ENCODE measurements at places on chromosomes 2 and 18.

DNA sequence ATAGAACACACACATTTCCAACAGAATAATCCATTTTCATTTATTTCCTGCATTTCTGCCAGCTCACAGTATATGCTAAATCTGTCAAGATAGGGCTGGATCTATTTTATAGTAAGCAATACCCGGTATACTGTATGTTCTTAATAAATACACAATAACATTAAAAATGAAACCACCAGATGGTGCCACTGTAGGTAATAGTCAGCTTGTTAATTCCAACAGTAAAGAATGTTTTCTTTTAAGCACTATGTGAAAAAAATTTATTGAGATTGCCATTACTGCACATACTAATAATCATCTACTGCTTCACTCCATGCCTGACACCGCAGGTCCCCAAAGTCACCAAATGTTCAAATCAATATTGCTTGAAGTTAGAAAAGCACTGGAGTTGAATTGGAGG lies 131.5 kb upstream of the PGAP1 start:
- no peak for DNase-seq

GRCh38 chr2:159608723-159609308 lies 7.5 kb downstream of the BAZ2B start:
- no peak for DNase-seq

DNA sequence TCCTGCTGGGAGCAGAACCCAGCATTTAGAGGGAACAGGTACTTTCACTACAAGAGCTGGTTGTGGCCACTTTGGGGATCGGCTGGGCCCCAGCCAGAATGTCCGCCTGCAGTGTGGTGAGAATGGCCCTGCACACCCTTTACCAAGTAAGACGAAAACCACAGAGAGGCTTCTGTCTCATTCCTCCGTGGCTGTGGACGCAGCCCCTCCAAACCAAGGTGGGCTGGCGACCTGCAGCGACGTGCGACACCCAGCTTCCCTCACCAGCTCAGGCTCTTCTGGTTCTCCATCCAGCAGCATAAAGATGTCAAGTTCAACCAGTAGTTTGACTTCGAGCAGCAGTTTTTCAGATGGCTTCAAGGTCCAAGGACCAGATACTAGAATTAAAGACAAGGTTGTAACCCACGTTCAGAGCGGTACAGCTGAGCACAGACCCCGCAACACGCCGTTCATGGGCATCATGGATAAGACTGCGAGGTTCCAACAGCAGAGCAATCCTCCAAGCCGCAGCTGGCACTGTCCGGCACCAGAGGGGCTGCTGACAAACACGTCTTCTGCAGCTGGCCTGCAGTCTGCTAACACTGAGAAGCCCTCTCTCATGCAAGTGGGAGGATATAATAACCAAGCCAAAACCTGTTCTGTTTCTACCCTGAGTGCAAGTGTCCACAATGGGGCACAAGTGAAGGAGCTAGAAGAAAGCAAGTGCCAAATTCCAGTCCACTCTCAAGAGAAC lies 56.2 kb downstream of the WDSUB1 start:
- DNase-seq, result no peak

DNA sequence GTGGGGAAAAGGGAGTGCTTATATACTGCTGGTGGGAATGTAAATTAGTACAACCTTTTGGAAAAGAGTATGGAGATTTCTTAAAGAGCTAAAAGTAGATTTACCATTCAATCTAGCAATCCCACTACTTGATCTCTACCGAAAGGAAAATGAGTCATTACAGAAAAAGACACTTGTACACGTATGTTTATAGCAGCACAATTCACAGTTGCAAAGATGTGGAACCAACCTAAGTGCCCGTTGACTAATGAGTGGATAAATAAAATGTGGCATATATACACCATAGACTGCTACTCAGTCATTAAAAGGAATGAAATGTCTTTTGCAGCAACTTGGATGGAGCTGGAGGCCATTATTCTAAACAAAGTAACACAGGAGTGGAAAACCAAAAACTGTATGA lies 29.5 kb downstream of the FLACC1 start:
- no peak for DNase-seq

DNA sequence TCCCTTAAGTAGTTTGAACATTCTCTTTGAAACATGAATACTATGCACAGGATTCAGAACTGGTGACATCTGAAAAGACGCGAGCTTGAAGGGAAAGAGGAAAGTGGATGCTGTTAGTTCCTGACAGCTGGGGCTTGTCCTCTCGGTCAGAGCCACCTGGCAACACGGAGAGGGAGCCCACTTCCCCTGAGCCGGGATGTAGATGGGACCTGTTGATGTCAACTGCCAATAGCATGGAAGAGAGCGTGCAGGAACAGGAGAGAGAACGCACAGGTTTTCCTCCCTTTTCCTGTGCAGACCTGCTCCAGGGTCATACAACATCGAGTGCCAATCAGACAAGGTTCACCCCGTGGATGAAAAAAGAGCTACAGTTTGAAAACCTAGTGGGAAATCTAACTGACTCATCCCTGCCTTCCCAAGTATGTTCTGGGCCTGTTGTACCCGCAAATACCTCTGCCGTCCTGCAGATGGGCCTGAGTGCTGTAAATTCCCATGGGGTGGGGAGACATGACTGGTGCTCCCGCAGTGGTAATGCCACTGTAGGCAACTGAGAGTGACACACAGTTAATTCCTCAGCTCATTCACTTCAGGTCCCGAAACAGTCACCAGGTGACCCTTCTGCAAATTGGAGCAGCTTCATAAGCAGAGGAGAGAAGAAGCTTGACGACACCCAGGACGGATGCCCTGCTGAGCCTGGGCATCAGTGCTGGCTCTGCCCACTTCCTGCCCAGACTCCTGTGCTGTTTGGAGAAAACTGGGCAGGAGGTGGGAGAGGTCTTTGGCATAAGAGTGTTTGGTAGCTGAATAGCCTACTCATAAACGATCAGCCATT lies 13.9 kb upstream of the MBP start:
- DNase-seq, result no peak

DNA sequence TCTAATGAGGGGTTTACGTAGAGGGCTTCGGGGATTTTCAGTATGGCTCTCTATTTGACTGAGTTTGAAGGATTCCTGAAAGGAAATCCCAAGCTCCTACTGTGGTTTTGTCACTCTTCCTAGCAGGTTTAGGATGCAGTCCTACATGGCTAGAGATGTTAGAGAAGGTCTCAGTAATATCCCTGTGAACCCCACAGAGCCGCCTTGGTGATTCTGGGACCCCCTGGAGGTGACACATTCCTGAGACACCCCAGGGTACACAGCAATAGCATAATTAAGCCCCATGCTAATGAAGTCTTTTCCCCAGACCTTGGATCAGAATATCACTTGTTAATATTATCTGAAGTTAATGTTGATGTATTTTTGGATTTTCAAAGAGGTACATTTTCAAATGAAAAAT lies 103.8 kb downstream of the SNTG2 start:
- DNase-seq, result no peak

GRCh38 chr2:152583512-152584229 lies 133.6 kb downstream of the PRPF40A start:
- peak; percentile 75 for DNase-seq

GRCh38 chr2:217520356-217521010 lies 482.3 kb downstream of the TNS1 start:
- DNase-seq, result no peak

- DNase-seq, result no peak
Measured at GRCh38 chr18:32167980-32168730, 21.7 kb upstream of the MEP1B start.

DNA sequence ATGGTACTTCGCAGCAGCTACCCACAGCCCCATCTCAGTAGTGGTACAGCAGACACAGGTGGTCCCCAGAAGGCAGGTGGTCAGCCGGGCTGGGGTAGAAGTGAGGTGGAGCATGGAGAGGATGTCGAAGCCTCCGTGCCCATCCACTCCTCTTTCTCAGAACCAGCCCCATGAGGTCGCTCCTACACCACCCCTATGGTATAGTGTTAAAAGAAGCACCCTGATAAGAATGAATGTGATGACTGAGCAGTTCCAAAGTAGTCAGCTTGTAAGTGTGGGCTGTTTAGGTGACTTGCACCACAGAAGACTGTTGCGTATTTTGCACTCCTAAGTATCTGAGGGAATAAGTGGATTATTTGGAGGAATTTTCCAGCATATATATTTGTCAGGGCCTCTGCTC lies 111.3 kb downstream of the WDSUB1 start:
- DNase-seq, result no peak

DNA sequence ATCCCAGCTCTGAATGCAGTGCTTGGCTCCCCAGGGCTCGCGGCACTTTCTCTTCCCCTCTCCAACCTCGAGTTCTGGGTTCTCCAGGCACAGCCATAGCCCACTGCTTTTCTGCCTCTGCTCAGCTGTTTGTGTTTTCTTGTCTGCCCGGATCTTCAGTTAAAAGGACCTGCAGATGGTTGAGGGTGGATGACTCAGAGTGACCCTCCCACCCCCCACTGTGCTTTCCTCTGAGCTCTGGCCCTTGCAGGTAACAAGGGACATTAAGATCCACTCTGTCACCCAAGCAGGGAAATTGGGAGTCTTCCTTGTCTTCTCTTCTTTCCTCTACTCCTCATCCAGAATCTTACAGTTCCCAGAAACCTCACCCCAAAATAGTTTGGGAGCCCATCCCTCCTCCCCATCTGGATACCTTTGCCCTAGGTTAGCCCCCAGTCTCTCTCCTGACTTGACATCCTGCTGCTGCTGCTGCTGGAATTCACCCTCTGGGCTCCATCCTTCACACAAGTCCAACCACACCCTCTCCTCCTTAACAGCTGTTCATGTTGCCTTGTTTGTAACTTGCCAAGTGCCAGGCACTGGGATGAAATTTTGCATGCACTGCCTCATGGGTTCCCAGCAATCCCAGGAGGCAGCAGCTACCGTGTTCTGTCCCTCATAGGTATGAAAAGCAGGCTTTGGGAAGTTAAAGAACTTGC lies 157.9 kb upstream of the TTC39C start:
- no peak for DNase-seq

DNA sequence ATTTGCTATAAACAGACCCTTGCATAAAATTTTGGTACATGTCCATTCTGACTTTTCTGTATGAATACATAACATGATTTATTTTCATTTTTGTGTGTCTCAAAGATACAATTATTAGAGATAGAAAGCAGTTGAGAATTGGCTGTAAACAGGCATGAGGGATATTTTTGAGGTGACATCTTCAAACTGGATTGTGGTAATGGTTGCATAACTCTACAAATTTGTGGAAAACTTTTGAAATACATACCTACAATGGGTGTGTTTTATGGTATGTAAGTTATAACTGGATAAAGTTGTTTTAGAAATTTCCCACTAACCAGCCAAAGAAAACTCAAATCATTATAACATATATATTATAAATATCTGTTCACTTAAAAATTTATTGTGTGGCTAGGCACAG lies 39.6 kb downstream of the GREB1L start:
- DNase-seq, result no peak

GRCh38 chr2:168848225-168848624 lies 42.0 kb downstream of the SPC25 start:
- no peak for DNase-seq

DNA sequence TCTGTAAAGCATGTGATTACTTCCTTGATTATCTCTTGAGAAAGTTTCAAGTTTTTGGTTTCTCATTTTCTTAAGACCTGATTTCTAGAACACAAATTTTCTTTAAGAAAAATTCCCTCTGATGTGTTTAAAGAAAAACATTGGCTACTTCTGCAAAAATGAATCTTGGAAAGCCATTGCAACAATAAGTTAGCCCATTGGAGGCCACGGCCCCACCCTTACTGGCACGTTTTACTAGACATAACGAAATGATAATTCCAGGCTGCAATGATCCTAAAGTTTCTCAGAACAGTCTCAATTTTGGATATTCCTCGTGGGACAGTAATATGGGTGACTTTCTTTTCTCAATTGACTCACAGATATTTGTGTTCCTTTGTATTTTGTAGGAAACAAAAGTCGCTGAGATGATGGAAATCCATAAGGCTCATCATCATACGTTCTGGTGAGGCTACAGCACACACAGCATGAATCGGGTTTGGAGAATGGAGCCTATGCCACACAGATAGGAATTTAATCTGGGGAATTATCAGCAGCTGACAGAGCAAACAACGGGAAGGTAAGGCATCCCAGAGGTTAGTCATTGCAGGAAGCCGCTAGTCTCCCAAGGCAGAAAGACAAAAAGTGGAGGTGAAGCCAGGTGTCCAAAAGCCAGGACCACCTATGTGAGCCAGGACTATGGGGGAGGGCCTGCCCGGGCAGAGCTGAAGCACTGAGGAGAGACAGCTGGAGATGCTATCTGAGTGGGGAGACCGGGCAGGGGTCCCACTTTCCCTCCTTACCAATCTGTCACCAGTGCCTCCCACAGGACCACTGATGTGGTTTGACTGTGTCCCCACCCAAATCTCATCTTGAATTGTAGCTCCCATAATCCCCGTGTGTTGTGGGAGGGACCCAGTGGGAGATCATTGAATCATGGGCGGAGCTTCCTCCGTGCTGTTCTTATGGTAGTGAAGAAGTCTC lies 35.9 kb downstream of the SOWAHC start:
- DNase-seq, result no peak

DNA sequence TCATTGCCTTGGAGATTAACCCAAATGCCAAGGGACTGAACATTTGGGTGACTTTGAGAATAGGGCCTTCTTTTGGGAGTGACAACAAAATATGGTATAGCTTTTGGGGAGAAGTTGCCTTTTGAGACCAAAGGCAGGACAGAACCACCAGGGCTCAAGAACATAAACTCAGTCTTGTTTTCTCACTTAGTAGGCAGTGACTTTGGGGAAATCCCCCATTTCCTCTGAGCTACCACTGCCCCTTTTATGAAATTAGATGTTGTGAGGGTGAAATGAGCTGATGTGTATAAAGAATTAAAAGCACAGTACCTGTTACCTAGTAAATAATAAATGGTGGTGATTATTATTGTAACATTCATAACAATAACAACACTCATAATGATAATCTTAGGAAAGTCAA lies 36.5 kb downstream of the GPD2 start:
- no peak for DNase-seq

DNA sequence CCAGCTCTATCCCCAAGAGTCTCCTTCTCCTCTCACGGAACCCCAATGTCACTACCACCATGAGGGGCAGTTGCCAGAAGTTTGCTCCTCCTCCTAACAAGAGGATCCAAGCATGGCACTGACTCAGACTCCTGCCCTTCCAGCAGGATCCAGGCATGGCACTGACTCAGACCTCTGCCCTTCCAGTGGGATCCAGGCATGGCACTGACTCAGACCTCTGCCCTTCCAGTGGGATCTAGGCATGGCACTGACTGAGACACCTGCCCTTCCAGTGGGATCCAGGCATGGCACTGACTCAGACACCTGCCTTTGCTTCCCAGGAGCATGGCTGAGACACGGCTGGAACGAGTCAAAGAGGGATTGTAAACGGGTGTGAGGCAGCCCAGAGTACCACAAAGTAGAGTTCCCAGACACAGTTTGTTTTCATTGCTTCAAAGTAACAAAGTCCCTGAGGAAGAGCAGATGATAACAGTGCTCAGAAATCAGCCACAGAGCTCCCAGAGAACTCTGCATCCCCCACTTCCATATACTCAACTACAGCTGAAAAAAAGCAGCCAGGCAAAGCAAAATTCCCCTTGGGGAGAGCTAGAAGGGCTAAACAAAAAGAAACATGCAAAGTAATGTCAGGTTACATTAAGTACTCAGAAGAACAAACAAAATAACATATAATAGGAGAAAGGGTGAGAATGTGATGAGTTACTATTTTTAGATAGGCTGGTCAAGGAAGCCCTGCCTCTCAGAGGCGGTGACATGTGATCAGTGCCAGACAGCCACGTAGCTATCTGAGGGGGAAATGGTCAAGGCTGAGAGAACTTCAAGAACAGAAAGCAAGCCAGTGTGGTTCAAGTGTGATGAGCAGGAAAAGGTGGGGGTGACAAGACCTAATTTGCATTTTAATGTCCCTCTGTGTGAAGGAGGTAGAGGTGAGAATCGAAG lies 3.0 kb downstream of the BUB1 start:
- peak; percentile 88 for DNase-seq

Measured in OCI-M1 (cell line).